MCF 10A (cell line): ENCODE measurements at places on chromosomes 7 and 10.

DNA sequence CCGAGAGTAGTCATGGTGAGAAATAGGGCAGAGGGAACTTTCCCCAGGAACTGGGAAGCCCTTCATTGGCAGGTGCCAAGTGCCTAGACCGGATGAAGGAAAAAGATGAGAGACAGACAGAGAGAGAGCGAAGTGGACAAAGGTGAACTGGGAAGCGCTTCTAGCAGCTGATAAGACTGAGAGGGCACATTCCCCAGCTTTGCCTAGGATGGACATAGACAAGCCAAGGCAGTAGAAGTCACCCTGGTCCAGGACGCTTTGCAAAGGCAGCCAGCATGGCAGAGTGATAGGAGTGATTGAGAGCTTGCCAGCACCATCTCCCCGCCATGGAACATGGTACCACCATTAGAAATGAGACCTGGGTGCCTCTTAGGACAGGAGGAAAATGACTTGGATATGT, 372.8 kb upstream of the MGMT start:
- no peak for DNase-seq

GRCh38 chr10:89553064-89553734, 17.8 kb upstream of the SLC16A12 start:
- peak; percentile 84 for DNase-seq

DNA sequence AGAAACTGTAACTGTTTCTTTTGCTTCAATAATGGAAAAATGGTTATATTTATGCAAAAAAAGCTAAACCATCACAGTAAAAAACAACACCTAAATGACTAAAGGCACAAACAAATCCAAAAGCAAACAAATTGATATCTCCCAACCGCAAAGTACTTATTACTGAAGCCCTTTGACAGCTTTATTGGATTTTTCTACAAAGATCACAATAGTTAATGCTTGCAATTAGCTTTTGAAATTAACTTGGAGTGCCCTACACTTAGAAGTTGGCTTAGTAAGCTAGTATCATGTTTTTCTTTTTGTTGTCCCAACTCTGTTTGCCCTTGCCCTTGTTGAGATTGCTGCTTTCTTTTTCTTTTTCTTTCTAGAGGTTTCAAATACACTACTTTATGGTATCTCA, 257.5 kb downstream of the INHBA start:
- no peak for DNase-seq

DNA sequence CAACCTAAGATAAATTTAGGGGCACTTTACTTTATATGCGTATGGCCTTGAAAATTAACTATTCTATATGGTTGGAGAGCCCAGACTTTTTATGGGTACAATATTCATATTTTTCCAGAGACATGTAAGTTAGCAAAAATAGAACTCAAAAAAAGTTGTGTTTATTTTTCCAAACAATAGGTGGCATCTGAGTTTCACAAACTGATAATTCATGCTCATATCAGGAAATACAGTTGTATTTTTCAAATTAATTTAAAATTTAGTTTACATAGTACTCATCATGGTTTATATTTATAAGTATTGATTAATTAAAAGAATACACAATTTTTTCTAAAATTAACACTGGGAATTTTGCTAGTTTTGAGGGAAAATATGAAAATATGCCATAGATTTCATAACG, 34.6 kb downstream of the ANKRD7 start:
- no peak for DNase-seq

GRCh38 chr10:43123361-43124093, 14.7 kb upstream of the CSGALNACT2 start:
- no peak for DNase-seq

- no peak for DNase-seq
Measured at GRCh38 chr7:129013048-129013724, 41.7 kb downstream of the TNPO3 start.

DNA sequence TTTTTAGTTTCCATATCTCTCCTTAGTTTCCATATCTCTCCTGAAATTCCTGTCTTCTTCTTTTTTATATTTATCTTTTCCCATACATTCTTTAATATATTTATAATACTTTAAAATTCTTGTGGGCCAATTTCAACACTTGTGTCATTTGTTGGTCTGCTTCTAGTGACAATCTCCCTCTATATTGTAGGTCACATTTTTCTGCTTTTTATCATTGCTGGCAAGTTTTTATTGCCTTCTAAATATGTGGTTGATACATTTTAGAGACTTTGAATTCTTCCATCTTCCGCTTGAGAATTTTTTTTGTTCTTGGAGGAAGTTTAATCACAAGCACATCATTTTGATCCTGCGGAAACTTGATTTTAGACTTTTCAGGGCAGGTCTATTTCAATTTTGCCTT, 26.0 kb upstream of the OPN4 start:
- DNase-seq = no peak

GRCh38 chr10:59279476-59279875, 82.9 kb downstream of the FAM13C start:
- no peak for DNase-seq

DNA sequence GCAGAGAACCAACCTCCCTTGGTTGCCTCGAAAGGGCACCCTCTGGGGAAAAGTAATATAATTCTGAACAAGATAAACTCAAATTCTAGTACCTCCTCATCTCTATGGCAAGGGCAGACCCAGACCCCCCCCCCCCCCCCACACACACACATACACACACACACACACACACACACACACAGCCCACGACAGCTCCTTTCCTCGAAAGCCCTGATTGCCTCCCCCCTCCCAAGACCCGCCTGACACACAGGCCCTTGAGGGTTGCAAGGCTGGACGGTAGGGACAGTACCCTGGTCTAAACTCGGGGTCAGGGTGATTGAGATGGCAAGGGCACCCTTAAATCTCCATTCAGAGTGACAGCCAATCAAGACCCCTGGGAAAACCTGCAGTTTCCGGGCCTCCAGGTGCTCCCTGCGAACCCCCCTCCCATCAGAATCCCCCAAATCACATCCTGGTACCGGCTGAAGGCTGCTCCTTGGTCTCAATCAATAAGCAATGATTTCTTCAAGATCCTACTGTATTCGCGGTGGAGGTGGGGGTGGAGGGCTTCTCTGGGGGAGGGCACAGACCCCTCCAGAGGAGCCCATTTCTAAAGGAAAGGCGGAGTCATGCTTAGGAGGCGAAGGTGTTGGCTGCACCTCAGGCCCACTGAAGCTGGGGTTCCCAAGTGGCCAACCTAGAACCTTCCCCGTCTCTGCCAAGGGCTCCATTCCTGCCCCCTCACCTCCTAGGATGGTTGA, 100.7 kb downstream of the HIP1 start:
- no peak for DNase-seq

- DNase-seq = no peak
Measured at GRCh38 chr7:46424934-46425333, 503.9 kb upstream of the IGFBP3 start.

DNA sequence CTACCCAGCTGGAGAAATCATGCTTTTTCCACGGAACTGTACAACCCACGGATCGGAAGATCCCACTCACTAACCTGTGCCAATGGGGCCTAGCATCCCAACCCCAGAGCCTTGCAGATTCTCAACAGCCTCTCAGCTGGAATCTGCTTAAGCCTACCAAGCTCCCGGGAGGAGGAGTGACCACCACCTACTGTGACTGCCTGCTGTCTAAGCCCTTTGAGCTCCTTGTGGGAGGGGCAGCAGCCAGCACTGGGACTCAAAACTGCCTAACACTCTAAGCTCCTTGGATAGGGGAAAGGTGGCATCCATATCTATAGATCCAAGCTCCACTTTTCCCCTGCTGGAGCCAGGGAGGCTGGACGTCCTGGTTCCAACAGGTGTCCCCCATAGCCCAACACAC, 254.4 kb upstream of the CNTNAP2 start:
- no peak for DNase-seq

- no peak for DNase-seq
Measured at GRCh38 chr7:47385536-47386125, 196.3 kb downstream of the TNS3 start.

DNA sequence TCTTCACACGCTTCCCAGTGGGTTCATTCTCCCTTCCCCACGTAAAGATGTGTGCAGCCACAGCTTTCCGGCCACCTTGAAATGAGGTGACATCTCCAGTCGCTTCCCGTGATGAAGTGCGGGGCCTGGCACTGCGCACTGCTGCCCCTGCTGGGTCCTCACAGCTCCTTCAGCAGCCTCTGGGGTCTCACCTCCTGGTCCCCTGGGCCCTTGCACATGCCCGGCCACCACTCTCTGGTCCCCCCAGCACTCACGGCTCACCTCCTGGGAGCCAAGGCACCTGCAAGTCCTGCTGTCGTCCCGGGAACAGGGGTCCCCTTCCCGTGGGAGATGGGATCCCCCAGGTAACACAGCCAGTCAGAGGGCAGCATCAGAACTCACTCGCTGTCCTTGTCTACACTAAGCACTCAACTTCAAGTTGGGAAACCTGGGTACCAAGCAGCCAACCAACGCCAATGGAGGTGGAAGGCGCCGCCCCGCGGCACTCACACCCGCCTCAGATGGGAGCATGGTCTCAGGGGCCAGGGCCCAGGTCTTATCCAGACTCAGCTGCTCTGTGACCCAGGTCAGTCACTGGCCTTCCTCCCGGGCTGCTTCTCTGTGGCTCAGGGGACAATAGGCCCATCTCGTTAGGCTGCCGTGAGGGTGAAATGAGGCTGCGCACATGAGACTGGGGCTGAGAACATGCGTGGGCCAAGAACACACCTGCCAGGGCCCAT, 176.2 kb downstream of the PTPRN2 start:
- no peak for DNase-seq

- no peak for DNase-seq
Measured at GRCh38 chr10:67827811-67828210, 10.2 kb downstream of the DNAJC12 start.
